ENCODE measurements at places on chromosomes 3 and 15. TPM values are rescaled to one million over a fixed set of nuclear protein-coding genes. Genes with fewer than 3 reads are reported as not detected.

- no peak for DNase-seq
Observed at GRCh38 chr15:55909036-55909811, 84.2 kb downstream of the NEDD4 start.

DNA sequence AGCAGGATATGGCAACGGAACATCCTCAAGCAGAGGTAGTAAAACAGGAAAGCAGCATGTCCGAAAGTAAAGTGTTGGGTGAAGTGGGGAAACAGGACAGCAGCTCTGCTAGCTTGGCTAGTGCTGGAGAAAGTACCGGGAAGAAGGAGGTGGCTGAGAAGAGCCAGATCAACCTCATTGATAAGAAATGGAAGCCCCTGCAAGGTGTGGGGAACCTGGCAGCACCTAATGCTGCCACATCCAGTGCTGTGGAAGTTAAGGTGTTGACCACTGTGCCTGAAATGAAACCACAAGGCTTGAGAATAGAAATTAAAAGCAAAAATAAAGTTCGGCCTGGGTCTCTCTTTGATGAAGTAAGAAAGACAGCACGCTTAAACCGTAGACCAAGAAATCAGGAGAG, 14.3 kb upstream of the ZBTB47 start:
- no peak for DNase-seq

DNA sequence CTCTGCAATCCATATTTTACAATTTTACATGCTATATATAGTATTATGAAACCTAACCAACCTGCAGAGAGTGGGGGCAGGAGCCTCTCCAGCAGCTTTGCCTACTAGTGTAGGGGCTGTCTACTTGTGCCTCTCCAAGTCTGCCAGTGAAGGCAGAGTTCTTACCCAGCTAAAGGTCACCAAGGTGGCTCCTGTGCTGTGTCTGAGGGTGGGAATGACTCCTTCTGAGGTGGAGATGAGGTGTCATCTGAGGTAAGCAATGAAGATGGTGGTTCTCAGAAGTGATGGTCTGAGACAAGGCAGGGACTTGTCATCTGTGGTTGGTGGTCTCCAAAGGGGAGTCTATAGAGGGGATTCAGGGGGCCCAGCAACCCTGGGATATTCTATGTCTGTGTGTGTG, 47.5 kb downstream of the SACM1L start:
- no peak for DNase-seq

NRROS gene
- total RNA-seq: 2.6 TPM

DNA sequence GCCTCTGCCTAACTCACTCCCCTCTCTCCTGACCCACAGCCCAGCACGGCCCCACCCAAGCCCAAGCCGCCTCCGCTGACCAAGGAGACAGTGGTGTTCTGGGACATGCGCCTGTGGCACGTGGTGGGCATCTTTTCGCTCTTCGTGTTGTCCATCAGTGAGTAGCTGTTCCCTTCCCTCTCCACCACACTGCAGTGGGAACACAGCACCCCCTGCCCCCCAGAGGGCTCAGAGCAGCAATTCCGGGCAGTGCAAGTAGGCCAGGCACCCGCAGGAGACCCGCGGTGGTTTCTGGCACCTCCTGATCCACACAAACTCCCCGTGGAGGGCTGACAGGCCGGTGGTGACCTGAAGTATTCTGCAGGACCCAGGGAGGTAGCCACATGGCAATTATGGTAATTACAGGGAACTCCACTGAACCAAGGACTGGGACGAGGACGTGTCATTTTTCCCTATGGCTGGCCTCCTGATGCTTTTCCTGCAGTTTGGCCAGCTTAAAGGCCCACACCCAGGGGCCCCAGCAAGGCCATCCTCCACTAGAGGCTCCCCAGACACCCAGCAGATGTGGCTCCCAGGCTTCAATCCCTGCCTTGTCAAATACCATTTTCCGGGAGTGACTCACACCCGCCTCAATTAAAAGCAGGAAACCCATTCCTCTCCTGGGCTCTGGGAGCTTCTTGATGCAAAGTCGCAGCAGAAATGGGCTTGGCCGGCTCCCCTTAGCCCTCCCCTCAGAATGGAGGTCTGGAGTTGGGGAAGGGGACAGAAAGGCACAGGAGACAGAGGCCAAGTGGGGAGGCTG, 4.8 kb downstream of the TMIE start:
- DNase-seq: peak; percentile 73

- no peak for DNase-seq
Observed at GRCh38 chr3:5136211-5136918, 14.3 kb downstream of the ARL8B start.

Measured in cardiac septum (tissue), 1 donor.